ENCODE measurements at places on chromosomes 2 and 18.

DNA sequence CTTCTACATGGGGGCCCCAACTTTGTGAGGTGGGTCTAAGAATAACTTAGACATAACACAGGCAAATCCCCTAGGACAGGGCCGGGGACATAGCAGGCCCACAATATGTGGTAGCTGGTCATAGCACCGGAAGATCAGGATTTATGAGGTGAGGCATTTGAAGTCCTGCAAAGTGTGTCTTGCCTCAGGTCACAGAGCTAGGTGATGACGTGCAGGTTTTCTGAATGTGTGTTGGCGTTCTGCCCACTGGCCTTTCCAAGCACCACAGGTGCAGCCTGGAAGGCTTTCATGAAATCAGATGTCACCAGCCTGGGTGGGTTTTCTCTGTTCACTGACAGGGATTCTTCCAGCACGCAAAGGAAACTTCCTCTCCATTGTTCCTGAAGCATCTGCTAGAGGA is 119.1 kb downstream of the LRATD1 start:
- no peak for DNase-seq

DNA sequence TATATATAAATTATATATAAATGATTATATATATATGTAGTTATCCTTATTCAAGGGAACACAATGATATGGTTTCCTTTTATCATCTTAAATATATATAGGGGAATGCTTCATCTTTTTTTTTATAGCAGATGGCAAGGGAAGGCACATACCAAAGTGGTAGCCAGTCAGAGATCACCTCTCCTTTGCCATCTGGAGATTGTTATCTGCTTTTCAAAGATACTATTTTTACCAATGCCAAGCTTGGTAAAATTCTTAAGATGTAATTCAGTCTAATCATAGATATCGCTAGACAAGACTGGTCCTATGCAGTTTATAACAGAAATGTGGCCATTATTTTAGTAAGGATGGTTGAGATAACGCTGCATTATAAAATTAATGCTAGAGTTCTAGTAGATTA is 64.7 kb upstream of the DSEL start:
- DNase-seq, result no peak

DNA sequence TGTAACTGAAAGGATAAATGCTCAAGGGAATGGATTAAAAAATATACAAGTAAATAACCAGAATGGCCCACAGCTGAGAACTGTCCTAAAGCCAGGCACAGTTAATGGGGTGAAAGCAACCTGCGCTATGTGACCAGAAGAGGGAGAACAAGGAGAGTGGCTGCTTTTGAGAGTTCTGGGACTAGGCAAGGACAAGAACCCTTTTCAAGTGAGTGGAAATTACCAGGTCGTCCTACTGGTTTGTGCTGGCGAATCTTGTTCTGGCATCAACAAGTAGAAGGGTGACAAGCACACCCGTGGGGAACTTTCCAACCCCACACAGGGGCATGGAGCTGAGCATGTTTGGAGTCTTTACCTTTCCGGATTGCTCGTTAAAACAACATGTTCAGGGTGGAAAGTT is 82.8 kb downstream of the TMEM17 start:
- DNase-seq, result no peak

DNA sequence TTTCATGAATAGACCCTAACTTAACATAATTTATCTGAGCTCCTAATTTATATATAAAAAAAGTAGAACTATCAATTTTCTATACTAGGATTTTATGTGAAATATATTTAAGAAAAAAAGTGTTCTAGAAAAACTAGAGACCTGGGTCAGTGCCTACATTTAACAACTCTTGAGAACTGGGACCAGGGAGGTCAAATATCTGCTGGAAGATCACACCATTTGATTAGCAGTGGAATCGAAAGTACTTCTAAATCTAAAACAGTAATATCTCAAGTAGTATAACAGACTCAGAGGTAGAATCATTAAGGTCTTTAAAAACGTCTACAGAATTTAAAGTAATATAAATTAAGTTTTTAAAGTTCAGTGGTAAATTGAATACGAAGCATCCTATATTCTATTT is 34.6 kb downstream of the PPP3R1 start:
- DNase-seq, result no peak

DNA sequence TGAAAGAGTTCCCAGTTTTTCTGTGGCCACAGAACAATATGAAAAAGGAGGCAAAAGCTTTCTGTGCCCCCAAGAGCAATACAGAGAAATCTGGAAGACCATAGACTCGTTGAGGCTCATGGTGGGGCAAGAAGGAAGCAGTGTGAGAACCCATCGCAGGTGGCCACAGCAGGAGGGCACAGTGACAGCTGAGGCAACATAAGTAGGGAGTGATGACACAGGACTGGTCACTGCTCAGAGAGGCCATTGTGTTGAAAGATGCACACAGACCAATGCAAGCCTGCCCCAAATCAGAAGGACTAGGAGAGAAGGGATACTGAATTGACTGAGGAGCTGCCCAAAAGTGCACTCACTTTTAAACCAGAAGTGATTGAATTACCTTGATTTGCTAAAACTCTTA is 483.6 kb downstream of the EPHA4 start:
- DNase-seq, result no peak

GRCh38 chr18:31884020-31884419 is 58.9 kb downstream of the TRAPPC8 start:
- no peak for DNase-seq

DNA sequence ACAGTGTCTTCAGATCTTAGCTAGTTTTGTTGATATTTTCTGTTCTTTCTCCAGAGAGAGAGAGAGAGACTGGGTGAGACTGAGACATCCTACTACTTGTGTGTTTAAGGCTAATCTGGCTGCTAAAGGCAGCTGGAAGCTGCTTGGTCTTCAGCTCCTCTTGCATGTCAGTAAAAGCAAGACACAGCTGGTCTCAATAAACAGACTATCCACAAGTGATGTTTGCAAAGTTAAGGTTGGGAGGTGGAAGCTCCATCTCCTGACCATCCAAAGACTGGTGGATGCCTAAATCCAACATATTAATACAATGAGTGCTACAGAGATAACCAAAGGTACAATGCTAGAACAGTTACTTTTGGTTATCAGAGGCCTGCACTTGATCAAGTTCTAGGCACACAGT is 17.8 kb downstream of the ERFE start:
- DNase-seq, result no peak

GRCh38 chr2:55102056-55102812 is 52.0 kb upstream of the RTN4 start:
- DNase-seq, result no peak

DNA sequence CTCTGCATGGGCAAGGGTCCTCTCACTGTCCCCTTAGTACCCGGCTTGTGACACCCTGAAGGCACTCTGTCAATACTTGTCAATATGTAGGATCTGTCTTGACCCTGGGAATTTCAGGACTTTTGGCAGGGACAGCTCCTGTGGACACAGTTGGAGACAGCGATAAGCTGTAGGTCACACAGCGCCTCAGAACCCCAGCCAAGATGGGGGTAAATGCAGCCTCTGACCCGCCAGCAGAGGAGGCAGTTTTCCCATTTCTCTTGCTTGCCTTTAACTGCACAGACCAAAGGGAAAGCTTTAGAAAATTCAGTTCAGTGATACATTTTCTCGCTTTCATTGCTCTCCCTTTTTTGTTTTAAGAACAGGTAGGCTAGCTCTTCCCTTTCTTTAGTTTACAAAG is 54.8 kb upstream of the KLHL29 start:
- no peak for DNase-seq

DNA sequence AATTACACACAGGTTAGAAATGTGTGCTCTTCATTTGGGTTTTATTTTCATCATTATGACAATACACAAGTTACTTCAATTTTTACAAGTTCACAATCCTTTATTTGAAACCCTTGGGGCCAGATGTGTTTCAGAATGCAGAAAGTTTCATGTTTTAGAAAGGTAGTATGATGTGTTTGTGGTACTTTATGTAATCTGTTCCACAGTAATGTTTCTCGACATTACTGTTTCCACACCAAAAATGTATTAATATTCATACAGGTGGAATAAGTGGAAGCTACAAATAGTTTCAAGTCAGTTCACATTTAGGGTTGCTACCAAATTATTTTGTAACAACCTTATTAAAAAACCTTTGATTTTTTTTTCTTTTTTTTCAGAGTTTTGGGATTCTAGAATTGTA is 10.4 kb downstream of the UBE2E3 start:
- no peak for DNase-seq

GRCh38 chr2:127185093-127185492 is 35.0 kb downstream of the CYP27C1 start:
- no peak for DNase-seq

DNA sequence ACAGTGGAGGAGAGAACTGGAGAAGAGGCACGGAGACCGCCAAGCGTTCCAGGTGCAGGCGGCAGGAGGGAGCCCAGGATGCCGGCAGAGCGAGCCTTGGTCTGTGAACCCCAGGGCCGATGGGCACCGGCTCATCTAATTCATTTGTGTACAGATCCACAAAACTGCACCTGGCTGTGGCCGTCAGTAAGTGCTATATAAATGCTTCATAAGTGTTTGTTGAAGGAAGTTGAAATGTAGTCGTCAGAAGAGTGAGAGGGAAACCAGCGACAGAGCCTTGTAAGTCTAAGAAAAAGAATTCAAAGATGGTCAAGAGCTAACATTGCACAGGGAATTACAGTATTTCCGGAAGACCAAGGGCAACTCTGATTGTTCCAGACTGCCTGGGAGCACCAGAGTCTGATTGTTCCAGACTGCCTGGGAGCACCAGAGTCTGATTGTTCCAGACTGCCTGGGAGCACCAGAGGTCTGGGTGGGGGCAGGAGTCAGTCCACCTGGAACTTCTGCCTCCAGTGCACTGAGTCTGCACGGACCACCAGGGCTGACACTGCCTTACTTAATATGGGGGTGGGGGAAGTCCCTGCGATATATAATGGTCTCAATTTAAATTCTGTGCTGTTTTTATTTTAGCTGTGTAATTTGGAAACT is 112.3 kb downstream of the BCL2 start:
- DNase-seq, result no peak

DNA sequence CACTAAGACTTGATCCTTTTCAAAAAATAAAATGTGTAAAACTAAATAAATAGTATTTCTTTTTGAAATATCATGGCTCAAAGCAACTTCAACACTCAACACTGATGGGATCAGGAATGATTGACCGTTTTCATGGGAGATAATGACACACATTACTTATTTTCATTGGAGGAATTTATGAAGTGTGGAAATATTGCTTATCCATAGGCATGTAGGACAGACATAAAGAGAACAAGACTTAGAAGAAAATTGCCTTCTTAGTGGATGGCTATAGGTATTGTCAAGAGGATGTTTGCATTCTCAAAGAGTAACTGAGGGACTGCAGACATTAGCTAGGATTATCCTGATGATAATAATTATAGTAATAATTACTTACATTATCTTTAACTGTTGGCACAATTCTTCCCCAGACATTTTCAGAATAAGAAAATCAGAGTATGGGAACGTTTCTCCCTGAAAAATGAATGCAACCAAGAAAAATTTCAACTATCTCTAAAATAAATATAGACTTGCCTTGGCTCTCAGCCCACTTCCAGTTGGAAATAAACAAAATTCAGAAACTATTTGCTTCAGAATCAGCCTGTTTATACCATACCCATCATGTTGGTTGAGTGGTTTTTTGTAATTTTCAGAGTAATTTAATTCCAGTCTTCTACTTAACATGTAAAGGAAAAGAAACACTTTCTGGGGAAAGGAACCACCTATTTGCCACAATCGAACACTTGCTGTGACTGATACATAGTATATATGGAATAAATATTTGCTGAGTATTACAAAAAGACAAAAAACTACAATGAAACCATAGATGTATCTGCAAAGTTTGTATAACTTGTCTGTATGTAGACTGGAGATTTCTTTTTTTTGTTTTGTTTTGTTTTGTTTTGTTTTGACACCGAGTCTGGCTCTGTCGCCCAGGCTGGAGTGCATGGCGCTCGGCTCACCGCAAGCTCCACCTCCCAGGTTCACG is 165.7 kb downstream of the TMX3 start:
- no peak for DNase-seq

DNA sequence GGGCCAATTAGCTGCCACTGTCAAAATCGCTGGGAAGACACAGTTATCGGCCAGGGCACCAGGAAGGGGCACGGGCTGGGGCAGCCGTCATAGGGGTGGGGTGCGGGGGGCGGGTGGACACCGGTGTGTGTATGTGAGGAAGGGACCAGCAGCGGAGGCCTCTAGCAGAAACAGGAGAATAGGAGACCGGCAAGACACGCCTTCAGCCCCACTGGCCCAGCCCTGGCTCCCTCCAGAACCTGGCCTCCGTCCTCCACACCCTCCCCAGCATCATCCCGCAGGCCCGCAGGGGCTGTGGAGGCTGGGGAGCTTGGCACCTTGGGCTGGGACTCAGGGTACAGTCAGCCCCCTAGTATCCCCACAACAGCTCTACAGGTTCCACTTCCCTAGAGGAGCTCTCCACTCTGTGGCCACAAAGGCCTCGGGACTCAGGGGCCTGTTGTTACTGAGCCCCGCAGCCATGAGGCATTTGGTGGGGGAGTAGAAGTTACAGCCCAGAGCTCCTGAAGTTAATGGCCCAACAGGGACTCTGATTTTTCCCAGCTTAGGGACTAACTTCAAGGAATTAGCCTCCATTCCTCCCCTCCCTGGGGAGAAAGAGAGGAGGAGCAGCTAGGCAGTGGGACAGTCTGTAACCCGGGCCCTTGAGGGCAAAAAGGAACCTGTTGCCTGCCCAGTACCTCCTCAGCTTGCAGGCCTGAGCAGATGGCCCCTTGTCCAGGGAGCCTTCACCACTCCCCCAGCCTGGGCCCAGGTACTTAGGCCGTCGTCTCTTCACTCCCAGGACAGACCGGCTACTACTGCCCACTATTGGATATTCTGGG is 19.9 kb downstream of the SH2D6 start:
- DNase-seq, result no peak

DNA sequence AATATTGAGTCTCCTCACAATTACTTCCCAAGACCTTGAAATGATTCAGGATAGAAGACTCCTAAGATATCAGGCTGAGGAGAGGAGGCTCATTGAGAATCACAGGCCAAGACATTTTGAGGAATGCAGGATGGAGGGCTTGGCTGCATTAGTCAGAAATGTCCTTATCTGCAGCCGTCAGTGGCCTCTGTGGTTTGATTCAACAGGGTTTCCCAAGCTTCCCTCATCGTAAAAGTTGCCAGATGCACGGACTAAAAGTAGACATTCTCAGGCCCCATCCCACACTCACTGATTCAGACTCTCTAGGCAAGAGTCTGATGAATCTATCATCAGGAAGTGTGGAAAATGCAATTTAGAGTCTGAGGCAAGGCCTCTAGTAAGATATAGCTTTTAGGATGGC is 34.0 kb upstream of the TMEM178A start:
- no peak for DNase-seq

GRCh38 chr2:217899231-217900009 is 103.4 kb downstream of the TNS1 start:
- DNase-seq, result no peak

GRCh38 chr2:46072101-46072820 is 224.9 kb upstream of the EPAS1 start:
- DNase-seq, result no peak

- DNase-seq, result no peak
These were observed at the start of gene GPR39 for GRCh38 chr2:132416723-132417395. TSS of gene GPR39 (plus strand) at chr2:132416805.

DNA sequence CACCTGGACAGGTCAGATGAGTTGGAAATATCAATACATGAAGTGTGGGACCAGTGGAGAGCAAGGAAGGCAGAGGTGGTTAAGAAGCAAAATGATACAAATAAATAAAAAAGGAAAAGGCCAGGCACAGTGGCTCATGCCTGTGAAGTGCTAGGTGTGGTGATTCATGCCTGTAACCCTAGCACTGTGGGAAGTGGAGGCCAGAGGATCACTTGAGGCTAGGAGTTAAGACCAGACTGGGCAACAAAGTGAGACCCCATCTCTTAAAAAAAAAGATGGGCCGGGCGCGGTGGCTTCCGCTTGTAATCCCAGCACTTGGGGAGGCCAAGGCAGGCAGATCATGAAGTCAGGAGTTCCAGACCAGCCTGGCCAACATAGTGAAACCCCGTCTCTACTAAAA is 2.9 kb downstream of the STON1 start:
- no peak for DNase-seq

Data from vagina (tissue), 2 donors.